ENCODE measurements at places on chromosomes 3 and 15.

- DNase-seq, result peak; percentile 47
These were observed 185.6 kb downstream of the PLCL2 start for GRCh38 chr3:17070161-17070959.

DNA sequence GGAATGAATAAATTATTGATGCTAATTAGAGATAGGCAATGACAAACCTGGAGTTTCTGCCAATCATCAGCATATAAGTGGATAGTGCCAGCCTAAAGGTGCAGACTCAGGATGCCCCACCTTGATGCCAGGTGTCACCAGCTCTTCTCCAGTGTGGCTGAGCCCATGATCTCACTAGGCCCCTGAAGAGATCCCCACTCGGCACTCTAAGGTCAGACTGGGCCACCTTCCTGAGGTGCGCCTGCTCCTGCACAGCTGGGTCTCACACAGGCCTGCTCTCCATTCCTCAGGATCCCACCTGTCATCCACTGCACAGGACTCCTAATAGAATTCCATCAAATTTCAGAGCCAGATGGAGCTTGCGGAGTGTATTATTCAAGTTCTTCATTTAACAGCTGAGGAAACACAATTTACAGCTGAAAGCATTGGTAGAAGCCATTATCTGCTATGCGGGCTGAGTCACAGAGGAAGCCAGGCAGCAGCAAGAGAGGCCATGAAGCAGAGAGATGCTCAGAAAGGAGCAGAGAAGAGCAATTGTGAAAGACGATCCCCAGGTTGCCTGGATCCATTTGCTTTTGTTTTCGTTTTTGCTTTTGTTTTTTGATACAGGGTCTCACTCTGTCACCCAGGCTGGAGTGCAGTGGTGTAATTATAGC is 25.1 kb upstream of the FSTL1 start:
- no peak for DNase-seq

- DNase-seq, result no peak
These were observed 782.2 kb downstream of the VGLL3 start for GRCh38 chr3:86208772-86209171.

DNA sequence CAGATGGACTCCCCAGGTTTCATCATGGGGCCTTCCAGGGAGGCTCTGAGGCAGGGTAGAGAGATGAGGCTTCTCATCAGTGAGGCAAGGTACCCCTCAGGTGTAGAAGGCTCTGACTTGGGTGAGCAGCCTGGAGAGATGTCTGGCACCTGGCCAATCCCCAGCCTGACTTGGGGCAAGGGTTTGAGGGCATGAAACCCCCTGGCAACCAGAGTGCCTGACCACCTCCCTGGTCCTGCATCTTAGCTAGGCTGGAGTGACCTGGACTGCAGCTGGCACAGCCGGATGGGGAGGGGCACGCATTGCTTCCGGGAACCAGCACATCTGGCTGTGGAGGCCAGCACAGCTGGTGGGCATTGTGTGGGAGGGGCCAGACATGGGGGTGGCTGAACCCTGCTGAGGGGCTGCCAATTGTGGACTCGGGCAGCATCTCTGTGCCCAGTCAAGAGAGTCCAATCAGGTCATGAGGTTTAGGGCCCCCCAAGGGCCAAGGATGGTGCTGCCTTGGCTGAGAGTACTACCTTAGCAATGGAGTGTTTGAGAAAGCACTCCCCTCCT is 1.9 kb downstream of the ZBTB47 start:
- no peak for DNase-seq

- DNase-seq, result peak; percentile 9
These were observed 15.1 kb upstream of the TMEM158 start for GRCh38 chr3:45241206-45241605.

DNA sequence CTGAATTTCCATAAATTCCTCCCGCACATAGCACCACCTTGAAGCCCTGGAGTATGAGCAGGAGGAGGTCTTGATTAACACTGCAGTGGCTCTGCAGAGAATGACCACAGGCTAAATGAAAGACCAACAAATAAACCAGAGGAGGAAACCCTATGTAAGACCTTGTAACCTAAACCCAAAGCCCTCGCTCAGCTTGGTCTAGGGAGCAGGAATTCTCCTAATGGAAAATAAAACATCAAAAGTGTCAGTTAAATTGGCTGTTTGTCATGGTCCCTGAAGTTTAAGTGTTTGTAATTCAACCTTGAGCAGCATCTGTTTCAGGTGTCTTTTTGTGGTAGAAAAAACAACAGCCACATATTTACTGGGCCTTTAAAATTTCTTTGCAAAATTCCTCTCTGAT is 9.2 kb upstream of the UBE2Q2 start:
- DNase-seq, result no peak

DNA sequence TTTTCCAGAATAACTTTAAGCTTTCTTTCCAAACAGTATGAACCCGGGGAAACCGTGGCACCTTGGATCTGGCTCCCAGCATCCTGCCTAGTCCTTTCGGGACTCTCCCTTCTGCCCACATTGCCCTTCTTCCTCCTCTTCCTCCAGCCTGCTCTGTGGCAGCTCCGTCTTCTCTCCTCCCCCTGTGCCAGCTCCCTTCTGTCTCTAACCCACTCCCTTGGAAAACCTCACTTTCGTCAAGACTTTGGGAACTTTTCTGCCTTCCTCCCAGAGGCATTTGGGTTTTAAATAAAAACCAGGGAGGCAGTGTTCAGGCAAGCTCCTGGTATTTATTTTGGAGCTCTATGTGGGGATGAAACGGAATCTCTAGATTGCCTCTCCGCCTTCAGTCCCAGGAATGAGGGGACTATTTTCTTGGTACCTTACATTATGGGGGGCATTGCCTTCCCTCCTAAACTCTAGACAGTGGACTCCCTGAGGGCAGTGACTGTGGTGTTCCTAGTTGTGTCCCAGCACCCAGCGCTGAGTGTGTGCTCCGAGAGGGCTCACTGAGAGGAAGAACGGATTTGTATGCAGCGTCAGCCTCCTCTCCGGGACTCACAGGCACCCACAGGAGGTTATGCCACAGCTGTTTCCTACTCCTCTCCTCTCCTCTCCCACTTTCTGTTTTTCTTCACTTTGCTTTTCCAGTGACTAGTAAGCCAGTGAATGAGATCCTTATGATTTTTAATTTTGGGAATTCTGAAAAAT is 105.4 kb upstream of the MRPS22 start:
- no peak for DNase-seq

DNA sequence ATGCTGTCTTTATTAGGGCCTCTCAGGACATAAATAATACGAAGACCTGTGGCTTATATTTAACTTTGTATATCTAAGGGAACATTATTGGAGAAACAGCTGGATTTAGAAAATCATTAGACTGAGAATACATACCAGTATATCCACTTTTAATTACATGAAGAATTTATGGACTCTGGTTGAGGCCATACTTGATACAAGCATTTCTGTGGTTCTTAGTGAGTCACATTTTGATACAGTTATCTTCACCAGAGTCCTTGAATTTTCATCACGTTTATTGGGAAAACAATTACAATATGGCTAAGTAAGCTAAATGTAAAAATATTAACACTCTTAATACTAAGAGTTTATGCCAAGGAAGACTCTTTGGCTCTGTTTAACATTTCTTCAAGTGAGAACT is 9.9 kb downstream of the KIF23 start:
- DNase-seq, result no peak

DNA sequence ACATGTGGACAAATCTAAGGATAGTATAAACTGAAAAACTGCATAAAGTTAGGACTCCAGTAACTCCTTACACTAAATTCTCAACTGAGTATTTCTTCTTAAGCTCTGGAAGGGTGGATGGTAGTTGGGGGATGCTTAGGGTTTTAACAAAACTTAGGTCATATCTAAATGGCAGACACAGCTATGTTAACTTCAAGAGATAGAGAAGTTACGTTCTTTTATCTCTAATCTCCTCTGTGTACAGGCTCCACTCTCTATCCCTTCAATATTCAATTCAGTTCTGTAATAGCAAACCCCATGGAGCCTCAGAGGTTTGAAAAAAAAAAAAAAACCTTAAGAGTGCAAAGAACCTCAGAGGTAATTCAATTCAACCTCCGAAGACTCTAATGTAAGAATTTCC is 3.1 kb downstream of the CMTM6 start:
- no peak for DNase-seq

GRCh38 chr3:184942735-184943134 is 130.8 kb downstream of the VPS8 start:
- DNase-seq, result no peak

DNA sequence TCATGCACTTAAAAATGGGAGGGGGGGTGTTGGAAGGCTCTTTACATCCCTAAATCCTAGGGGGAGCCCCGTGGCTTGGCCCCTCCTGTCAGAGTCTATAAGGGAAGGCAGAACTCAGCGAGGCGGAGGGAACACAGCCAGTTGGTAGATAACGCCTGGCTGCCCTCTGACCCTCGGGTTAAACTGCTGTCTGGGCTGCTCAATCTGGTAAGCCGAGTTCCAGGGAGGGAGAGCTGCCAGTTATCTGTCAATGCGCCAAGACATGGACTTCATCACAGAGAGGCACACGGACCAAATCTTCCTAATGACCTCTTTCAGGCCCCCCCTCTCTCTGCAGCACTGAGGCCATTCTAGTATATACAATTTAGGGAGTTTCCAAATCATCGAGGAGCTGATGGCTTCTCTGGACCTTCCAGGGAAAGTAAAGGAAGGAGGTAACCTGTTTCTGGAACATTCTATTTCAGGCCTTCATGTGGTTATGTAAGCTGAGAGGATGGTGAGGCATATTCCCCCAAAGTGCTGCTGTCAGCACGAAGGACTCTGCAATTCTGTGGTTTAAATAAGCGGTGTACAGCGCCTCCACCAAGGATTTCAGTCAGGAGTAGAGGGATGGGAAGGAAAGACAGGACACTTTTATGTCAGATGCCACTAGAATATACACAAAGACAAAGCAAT is 349.0 kb downstream of the MCTP2 start:
- DNase-seq, result no peak

DNA sequence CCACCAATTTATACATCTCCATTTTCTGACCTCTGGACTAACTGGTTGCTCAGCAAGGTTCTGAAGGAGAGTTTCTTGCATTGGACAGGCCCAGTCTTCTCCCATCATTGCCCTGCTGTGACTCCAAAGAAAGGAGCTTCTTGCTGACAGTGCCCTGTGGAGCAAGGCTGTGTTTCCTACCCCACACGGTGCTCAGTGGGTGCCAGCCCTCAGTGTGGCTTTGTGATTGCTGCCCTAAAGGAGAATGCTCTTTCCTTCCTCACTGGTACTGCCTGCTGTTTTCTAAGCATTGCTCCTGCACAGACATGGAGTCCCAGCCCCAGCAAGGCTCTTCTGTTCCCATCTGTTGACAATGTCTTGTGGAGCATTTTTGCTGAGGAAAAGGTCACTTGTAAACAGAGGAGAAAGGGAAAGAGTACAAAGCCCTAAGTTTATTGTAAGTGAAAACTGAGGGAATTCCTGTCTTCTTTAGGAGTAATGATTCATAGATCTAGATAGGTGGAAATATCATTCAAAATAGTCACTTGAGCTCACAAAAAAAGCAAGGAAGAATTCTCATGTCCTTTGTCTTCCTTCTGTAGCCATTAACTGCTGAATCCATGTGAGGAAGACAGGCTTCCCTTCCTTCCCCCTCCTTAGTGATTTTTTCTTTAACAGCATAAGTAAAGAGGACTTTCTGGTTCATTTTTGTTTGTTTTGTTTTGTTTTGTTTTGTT is 62.9 kb downstream of the HMG20A start:
- no peak for DNase-seq

DNA sequence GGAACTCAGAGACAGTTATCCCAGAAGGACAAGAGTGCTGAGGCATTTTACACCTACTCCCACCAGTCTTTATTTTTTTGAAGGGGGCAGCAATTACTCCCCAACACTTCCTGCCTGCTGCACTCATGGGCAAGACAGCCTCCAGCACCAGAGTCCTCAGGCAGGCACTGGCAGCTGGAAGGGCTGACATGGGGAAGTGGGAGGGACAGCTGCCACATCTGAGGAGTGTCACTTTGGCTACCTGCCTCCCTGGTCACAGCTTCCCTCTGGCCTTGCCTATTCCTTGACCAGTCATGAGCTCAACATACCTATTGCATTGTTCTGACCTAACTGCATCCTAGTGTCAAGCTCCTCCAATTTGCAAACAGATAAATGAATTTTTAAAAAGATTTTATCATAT is 10.2 kb upstream of the LACTB start:
- DNase-seq, result no peak

DNA sequence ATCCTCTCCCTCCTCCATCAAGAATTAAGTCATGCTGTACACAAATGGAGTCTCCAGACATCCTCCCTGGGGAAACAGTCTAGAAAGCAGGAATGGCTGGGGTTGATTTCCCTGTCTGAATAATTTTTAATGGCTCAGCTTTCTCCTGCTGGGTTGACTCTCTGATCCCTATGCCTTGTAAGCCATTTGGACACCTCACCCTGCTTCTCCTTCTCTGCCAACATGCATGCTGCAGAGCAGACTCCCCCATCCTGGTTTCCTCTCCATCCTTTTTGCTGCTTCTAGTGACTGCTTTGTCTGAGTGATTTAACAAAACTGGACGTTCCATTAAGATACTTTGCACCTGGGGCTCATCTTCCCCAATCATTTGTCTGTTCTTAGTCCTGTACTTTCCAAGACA is 22.2 kb downstream of the SV2B start:
- no peak for DNase-seq

GRCh38 chr3:23594894-23595670 is 210.7 kb upstream of the UBE2E1 start:
- no peak for DNase-seq

- no peak for DNase-seq
These were observed 614.6 kb upstream of the TBL1XR1 start for GRCh38 chr3:177811835-177812234.

DNA sequence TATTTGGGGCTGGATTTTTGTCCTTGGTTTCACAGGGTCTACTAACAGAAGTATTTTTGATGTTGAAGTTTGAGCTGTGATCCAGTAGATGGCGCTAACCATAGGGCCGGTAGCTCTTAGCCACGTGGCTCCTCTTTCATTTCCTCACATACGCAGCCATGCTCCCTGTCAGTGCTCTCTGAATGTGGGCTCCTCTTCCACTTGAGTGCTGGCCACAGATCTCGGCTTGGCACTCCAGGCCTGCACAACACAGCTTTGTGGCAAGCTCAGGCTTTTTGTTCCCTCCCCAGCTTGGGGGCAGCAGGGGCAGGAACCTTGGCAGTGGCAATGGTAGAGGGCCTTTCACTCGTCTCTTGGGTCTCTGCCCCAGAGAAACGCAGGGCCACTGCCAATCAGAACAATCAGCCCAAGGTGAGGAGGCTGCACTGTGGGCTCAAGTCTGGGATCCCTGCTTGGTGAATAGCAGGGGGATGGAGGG is 18.6 kb upstream of the DNAAF4 start:
- DNase-seq, result no peak

GRCh38 chr15:40695469-40695890 is 506 bp downstream of the RAD51 start:
- DNase-seq, result no peak

DNA sequence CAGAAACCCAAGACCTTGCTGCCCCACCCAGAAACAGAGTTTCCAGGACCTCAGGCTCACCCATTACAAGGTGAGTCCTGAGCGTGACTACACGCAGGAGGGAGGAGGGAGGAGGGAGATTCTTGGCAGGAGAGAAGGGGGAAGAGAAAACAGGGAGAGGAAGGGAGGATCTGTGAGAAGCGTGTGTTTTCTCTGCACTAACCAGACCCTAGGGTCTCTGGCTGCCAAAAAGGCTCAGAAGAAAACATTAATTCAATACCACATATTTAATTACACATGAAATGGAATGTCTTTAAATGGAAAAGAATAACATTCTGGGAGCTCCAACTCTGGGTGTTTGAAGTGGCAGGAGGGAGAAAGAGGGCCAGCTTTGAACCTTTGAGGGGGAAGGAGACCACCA is 309.0 kb downstream of the NTRK3 start:
- DNase-seq, result no peak

- no peak for DNase-seq
These were observed 436.0 kb upstream of the TPM1 start for GRCh38 chr15:62606376-62607113.

Data from NCI-H510A (cell line).